Mesenchymal stem cell (in vitro differentiated cells and primary cell): ENCODE measurements at places on chromosomes 7 and 10.

DNA sequence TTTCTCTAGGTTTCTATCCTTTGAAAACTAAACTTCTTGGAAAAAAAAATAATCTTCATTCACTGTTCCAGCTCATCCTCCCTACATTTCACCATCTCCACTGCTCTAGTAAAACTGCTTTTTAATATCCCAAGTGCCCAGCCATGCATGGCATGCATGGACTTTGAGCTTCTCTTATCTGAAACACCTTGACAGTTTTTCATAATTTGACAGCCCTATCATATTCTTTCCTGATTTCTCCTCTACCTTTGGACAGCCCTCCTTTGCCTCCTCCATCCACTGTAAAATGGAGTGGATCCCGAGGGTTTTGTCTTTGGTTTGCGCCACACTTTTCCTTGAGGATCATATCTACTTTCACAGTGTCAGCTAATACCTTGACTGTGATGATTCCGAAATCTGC is 212.8 kb downstream of the ANK3 start:
- H3K4me1 ChIP-seq, result peaks cover 2% of the 10 kb centered on the region
- no peak overlapping the region for H3K4me3 ChIP-seq
- no peak overlapping the region for H3K27ac ChIP-seq

GRCh38 chr7:139431459-139431858 is 52.0 kb downstream of the KLRG2 start:
- no peak overlapping the region for H3K4me3 ChIP-seq
- no peak overlapping the region for H3K27ac ChIP-seq
- peaks cover 10% of the 10 kb centered on the region for H3K36me3 ChIP-seq
- DNase-seq, result no peak
- H3K27me3 ChIP-seq, result no peaks in the 10 kb centered on the region

DNA sequence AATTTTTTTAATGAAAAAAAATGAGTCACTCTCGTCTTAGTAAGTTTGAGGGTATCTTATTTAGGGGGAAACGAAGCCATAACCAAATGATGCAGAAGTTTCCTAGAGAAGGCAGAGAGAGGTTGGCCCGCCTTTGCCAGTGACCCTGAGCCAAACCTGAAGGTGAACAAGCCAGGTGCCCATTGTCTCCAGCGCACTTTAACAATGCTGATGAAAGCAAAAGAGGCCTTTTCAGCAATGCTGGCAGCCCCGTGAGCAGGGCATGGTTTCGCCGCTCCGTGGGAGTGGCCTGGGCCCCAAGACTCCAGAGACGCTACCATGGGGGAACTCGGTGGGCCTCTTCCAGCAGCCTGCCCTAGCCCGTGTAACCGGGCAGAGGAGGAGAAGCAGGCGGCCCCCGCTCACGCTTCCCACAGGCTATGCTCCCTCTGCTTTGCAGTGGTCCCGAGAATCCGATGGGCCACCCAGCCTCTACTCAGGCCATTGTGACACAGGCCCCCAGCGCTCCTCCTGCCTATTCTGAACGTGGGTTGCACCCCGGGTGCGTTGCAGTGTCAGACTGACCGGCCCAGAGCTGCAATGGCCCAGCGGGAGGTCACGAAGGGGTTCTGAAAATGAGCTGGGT is 14.0 kb upstream of the UNCX start:
- no peak for DNase-seq
- no peaks in the 10 kb centered on the region for H3K36me3 ChIP-seq
- H3K4me1 ChIP-seq, result no peaks in the 10 kb centered on the region
- H3K27me3 ChIP-seq, result peaks cover 60% of the 10 kb centered on the region
- no peak overlapping the region for H3K27ac ChIP-seq
- H3K4me3 ChIP-seq, result no peak overlapping the region

- H3K27ac ChIP-seq, result no peak overlapping the region
- H3K4me3 ChIP-seq, result no peak overlapping the region
- no peak for DNase-seq
- peaks cover 3% of the 10 kb centered on the region for H3K4me1 ChIP-seq
These were observed 11.6 kb downstream of the CRPPA start for GRCh38 chr7:16409777-16410176.

DNA sequence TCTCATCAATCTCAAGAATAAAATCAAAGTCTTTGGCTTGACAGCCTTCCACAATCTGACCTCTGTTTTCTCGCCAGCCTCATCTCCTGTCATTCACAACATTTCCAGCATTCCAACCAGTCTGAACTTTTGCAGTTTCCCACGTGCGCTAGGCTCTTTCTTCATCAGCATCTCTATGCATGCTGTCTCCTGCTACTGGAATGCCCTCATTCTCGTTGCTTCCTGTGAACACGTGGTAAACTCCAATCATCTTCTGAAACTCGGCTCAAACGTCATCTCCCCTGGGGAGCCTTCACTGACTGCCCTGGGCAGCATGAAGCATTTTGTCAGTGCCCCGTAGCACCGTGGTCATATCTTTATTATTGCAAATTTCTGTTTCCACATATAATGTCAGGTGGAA is 12.2 kb upstream of the RSBN1L start:
- DNase-seq, result peak; percentile 80
- peaks cover 3% of the 10 kb centered on the region for H3K4me1 ChIP-seq
- no peak overlapping the region for H3K4me3 ChIP-seq

DNA sequence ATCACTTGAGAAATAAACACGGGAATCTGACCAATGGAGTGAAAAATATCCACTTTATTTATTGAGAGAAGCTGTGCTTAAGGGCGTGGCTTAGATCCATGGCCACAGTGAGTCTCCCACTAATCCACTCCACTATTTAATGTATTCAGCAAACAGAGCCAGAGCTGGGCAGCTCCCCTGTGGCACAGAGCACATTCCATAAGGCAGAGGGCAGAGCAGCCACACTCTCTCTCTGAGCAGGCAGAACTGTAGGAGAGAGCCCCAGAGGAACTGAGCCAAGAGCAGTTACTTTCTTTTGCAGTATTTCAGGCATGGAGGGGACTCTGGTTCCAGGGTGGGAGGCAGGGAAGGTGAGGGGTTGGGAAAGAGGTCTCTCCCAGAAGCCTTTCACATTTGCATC is 106.0 kb downstream of the GALNT17 start:
- H3K4me3 ChIP-seq, result no peak overlapping the region
- no peaks in the 10 kb centered on the region for H3K4me1 ChIP-seq
- H3K27me3 ChIP-seq, result no peaks in the 10 kb centered on the region
- DNase-seq, result no peak

DNA sequence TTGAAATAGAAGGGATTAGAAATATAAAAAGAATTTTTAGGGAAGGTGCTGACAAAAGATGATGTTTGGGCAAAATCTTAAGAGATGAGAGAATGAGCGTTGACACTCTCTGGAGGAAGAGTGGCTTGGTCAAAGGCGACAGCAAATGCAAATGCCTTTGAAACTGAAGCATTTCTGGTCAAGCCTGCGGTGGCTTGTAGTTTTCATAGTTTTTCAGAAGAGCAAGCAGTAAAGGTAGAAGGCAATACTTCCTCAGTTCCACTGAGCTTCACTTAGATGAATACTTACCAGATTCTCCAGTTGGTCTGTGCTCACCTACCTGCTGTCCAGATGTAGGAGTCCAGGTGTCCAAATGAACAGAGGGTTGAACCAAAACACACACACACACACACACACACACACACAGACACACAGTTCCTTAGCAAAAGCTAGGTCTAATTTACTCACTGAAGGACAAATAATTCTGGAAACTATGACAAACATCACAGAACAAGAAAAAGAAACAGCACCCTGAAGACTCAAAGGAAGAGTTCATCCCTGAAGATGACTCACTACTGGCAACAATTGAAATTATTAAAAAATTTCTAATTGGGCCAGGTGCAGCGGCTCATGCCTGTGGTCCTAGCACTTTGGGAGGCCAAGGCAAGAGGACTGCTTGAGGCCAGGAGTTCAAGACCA is 12.1 kb upstream of the STK17A start:
- peaks cover 2% of the 10 kb centered on the region for H3K4me1 ChIP-seq
- DNase-seq, result peak; percentile 37

GRCh38 chr7:129702761-129703338 is 91.3 kb downstream of the NRF1 start:
- H3K27me3 ChIP-seq, result no peaks in the 10 kb centered on the region
- no peak overlapping the region for H3K4me3 ChIP-seq
- no peak overlapping the region for H3K27ac ChIP-seq
- H3K36me3 ChIP-seq, result peaks cover 9% of the 10 kb centered on the region
- H3K4me1 ChIP-seq, result no peaks in the 10 kb centered on the region

GRCh38 chr10:74623786-74624185 is 202.6 kb upstream of the KAT6B start:
- H3K4me3 ChIP-seq, result no peak overlapping the region
- H3K27ac ChIP-seq, result no peak overlapping the region
- DNase-seq, result no peak
- H3K4me1 ChIP-seq, result no peaks in the 10 kb centered on the region

DNA sequence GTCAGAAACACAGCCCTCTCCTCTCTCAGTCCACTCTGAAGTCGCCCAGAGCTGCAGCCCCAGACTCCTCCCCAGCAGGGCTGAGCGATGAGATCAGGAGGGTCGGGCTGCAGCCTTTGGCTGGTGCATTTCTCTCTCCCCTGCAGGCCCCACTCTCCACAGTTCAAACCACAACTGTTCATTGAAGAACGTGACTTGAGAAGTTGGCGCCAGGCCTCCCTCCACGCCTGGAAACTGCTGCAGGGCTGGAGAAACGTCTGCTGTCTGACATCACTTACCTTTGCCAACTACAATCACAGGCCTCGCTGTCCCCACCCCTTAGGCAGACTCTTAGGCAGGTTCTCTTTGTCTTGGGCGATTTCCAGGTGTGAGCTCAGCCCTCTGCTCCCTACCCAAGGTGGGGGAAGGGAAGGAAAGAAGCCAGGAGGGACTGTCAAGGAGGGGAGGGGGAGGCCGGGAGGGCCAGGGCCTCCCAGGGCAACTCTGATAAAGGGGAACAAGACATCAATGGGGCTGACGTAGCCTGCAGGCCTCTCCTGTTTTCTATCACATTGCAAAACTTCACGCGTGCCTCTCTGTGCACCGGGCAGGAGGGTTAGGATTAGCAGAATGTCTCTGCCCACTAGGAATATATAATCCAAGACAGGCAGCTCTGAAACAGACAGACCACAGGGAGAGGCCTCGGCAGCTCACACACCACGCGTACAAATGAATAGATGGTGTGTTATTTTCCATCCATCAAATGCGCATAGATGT is 32.7 kb downstream of the CALML5 start:
- peaks cover 22% of the 10 kb centered on the region for H3K4me1 ChIP-seq
- H3K4me3 ChIP-seq, result no peak overlapping the region
- no peaks in the 10 kb centered on the region for H3K36me3 ChIP-seq
- H3K27me3 ChIP-seq, result no peaks in the 10 kb centered on the region
- no peak overlapping the region for H3K27ac ChIP-seq
- peak; percentile 73 for DNase-seq

DNA sequence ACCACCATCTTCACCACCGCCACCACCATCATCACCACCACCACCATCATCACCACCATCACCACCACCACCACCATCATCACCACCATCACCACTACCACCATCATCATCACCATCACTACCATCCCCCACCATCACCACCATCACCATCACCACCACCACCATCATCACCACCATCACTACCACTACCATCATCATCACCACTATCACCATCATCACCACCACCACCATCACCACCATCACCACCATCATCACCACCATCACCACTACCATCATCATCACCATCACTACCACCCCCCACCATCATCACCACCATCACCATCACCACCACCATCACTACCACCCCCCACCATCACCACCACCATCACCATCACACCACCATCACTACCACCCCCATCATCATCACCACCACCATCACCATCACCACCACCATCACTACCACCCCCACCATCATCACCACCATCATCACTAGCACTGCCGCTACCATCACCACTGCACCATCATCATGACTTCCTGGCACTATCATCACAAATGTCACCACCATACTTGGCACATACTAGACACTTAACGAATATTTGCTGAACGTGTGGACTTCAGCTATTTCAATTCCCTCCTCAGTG is 25.3 kb upstream of the FZD8 start:
- no peak overlapping the region for H3K4me3 ChIP-seq
- no peaks in the 10 kb centered on the region for H3K36me3 ChIP-seq
- H3K27ac ChIP-seq, result no peak overlapping the region
- H3K4me1 ChIP-seq, result peaks cover 2% of the 10 kb centered on the region

DNA sequence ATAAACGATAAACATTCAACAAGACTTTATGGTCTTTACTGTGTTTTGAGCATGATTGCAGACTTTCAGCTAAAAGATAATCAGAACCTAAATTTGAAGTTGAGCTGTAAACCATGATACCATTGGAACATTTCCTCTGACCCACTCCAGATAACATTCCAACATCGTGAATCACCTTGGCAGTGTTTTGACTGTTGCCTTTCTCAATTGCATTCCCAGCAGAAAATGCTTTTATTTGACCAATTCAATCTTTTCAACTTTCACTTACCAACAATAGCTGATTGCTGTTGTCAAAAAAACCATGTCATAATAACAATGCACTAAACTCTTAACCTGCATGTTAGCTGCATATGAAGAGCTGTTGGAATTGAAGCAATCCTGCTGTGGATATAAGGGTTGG is 165.5 kb downstream of the MDFIC start:
- DNase-seq, result peak; percentile 80
- no peaks in the 10 kb centered on the region for H3K27me3 ChIP-seq
- H3K4me1 ChIP-seq, result no peaks in the 10 kb centered on the region
- H3K36me3 ChIP-seq, result no peaks in the 10 kb centered on the region
- H3K27ac ChIP-seq, result peak overlapping the region; percentile 24

DNA sequence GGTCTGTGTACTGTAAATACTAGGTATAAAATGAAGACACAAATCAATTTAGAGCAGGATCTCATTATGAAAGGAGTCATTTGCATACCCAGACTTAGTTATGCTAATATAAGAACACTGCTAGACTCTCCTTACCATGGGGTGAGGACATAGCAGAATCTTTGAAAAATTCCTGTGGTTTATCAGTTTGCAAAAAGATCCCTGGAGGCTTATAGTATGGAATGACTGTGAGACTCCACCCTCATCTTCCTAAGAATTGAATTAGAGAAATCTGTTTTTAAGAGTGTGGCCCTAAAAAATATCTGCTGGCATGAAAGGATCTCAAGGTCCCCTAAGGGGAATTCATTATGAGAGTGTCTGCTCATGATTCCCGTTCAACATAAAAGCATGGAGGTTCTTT is 63.2 kb downstream of the WNT2 start:
- DNase-seq, result peak; percentile 41
- peak overlapping the region; percentile 9 for H3K27ac ChIP-seq
- H3K4me3 ChIP-seq, result no peak overlapping the region
- no peaks in the 10 kb centered on the region for H3K27me3 ChIP-seq
- no peaks in the 10 kb centered on the region for H3K36me3 ChIP-seq

- H3K4me3 ChIP-seq, result peak overlapping the region; percentile 87
- peaks cover 28% of the 10 kb centered on the region for H3K27me3 ChIP-seq
- peak; percentile 89 for DNase-seq
These were observed 1.5 kb downstream of the UNC5B start for GRCh38 chr10:71213761-71214440.

GRCh38 chr7:5456409-5456808 is 32.8 kb upstream of the TNRC18 start:
- H3K4me1 ChIP-seq, result peaks cover 5% of the 10 kb centered on the region
- H3K4me3 ChIP-seq, result no peak overlapping the region

DNA sequence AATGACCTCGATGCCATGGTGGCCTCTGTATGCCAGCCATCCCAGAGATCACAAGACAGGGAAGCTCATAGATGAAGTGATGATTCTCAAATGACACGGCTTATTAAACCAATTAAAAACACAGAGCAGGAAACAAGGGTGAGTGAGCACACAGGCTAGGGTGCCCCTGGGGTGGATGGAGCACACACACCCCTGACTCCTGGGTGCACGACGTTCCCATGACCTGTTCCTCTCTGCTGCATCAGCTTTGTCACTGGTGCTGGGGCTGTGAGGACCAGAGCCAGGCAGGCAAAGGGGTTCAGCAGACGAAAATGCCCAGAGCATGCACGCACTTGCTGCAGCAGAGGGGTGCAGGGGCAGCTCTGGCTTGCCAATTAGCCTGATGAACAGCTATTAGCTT is 86.5 kb upstream of the LRRC4 start:
- H3K27me3 ChIP-seq, result peaks cover 44% of the 10 kb centered on the region
- no peak overlapping the region for H3K4me3 ChIP-seq
- no peaks in the 10 kb centered on the region for H3K36me3 ChIP-seq
- H3K4me1 ChIP-seq, result peaks cover 6% of the 10 kb centered on the region
- no peak for DNase-seq
- H3K27ac ChIP-seq, result no peak overlapping the region
